Adrenal gland (tissue), 19 donors: ENCODE measurements at places on chromosomes 7 and 10. TPM values are rescaled to one million over a fixed set of nuclear protein-coding genes. Genes with fewer than 3 reads are reported as not detected.

CEP55 gene
- 3.2 TPM for polyA plus RNA-seq

BTAF1 gene
- 10.8 TPM for polyA plus RNA-seq

HABP2 gene
- polyA plus RNA-seq = not detected

HOXA7 gene
- 25.3 TPM for polyA plus RNA-seq

SAMD9L gene
- polyA plus RNA-seq = 12.6 TPM

OR2A42 gene
- polyA plus RNA-seq = 0.11 TPM

DRGX gene
- 2.0 TPM for polyA plus RNA-seq

TMEM26 gene
- 1.6 TPM for polyA plus RNA-seq

MBL2 gene
- polyA plus RNA-seq = not detected

CLCN1 gene
- polyA plus RNA-seq = 0.32 TPM

HOXA5 gene
- polyA plus RNA-seq = 42.0 TPM

CARD11 gene
- polyA plus RNA-seq = 1.9 TPM

CAV1 gene
- polyA plus RNA-seq = 4.0 TPM

MACC1 gene
- 1.3 TPM for polyA plus RNA-seq

KCND2 gene
- polyA plus RNA-seq = 0.32 TPM

NUTM2A gene
- polyA plus RNA-seq = 0.22 TPM

CAV2 gene
- polyA plus RNA-seq = 37.0 TPM

OR2F1 gene
- not detected for polyA plus RNA-seq

EFCAB10 gene
- polyA plus RNA-seq = not detected

GPR26 gene
- polyA plus RNA-seq = not detected

PRPS1L1 gene
- polyA plus RNA-seq = not detected
